Fibroblast of skin of left quadriceps (primary cell): ENCODE measurements at places on chromosomes 7 and 10.

DNA sequence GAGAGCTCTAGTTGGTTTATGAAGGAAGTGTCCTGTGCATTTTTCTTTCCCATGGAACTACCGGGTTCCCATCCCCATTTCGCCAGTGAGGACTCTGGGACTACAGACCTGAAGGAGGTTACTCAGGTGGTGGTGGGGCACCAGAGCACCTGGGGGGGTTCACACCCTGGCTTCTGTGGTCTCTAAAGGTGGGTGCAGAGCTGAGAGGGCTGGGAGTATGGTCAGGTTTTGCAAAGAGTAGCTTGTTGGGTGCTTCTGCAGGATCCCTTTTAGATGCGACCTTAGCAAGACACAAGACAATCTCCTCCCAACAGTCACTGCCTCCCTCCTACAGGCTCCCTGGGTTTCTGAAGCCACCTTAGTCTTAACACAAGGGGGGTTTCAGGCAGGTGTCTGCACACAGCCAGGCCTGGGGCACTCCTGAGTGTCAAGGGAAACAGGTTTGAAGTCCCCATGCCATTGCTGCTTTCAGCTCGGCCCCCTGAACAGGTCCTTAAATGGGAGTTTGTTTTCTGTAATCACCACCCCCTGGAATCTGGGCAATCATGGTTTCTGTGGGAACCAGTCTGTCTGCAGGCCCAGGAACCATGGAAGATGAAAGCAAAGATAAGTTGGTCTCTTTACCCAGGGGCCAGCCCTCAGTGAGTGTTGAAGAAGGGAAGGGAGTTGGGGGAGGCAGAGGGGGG, 9.9 kb upstream of the CXCL12 start:
- no peak for DNase-seq

- DNase-seq: peak; percentile 82
These were observed 642.1 kb downstream of the PARD3 start for GRCh38 chr10:34172936-34173533.

DNA sequence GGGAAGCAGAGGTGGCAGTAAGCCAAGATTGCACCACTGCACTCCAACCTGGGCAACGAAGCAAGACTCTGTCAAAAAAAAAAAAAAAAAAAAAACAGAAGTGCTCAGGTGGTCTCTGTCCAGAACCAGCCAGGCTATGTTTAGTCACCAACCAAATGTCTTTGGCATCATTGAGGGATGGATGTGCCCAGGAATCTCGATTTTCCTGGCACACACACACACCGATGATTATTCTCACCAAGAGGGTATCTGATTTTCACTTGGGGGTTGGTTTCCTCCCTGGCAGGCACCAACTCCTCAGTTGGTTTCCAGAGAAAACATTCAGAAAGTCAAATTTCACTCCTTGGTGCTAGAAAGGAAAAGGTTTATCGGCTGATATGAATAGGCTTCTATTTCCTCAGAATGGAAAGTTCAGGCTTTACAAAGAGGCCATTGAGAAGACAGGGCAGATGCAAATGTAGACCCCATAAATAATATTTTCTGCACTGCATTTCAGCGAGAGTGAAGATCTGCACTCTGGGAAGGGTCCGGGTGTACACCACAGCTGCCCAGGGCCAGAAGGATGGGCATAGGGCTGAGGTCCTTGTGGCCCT, 154.8 kb downstream of the TNS3 start:
- no peak for DNase-seq

- no peak for DNase-seq
These were observed 46.2 kb downstream of the AMZ1 start for GRCh38 chr7:2734084-2734686.

DNA sequence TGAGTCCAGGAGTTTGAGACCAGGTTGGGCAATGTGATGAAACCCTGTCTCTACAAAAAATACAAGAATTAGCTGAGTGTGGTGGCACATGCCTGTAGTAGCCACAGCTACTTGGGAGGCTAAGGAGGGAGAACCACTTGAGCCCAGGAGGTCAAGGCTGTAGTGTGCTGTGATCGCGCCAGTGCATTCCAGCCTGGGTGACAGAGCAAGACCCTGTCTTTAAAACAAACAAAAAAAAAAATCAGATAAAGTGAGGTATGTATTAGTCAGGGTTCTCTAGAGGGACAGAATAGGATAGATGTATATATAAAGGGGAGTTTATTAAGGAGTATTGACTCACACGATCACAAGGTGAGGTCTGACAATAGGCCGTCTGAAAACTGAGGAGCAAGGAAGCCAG, 101.5 kb upstream of the GPR26 start:
- DNase-seq: no peak

DNA sequence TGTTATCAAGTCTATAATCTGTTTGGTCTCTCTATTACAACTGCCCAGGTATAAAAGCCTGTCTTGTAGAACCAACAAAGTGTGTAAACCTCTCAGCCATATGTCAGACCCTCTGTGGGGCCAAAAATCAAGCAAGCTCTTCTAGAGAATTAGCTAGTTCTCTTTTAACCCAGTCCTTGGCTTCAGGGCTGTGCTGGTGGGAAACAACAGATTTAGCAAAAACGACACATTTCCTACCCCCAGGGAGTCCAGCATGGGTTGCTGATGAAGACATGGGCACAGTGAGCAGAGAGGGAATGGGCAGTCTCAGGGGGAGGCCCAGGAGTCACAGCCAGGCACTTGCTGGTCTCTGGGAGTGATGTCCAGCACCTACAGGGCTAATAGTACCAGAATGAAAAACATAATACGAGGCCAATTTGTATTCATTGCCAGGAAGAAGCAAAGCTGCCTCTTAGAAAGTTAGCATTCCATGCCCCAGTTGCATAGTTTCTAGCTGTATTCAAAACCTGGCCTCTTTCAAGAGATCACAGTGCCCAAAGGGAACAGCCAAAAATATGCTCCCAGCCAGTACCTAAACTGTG, 80.1 kb downstream of the FRMD4A start:
- DNase-seq: no peak

- no peak for DNase-seq
These were observed 172.3 kb downstream of the MDFIC start for GRCh38 chr7:115094163-115094562.

GRCh38 chr10:130190737-130191115, 54.5 kb downstream of the GLRX3 start:
- no peak for DNase-seq
